ENCODE measurements at places on chromosomes 6 and 20. TPM values are rescaled to one million over a fixed set of nuclear protein-coding genes. Genes with fewer than 3 reads are reported as not detected.

BTBD3 gene
- 31.9 TPM for total RNA-seq

LRRC1 gene
- 2.6 TPM for total RNA-seq

GRM4 gene
- total RNA-seq = not detected

GJA10 gene
- total RNA-seq = not detected

FAXC gene
- not detected for total RNA-seq

HLA-DRB5 gene
- 67.8 TPM for total RNA-seq

NKAIN2 gene
- 0.33 TPM for total RNA-seq

HSPA12B gene
- 13.9 TPM for total RNA-seq

C6orf52 gene
- not detected for total RNA-seq

DNA sequence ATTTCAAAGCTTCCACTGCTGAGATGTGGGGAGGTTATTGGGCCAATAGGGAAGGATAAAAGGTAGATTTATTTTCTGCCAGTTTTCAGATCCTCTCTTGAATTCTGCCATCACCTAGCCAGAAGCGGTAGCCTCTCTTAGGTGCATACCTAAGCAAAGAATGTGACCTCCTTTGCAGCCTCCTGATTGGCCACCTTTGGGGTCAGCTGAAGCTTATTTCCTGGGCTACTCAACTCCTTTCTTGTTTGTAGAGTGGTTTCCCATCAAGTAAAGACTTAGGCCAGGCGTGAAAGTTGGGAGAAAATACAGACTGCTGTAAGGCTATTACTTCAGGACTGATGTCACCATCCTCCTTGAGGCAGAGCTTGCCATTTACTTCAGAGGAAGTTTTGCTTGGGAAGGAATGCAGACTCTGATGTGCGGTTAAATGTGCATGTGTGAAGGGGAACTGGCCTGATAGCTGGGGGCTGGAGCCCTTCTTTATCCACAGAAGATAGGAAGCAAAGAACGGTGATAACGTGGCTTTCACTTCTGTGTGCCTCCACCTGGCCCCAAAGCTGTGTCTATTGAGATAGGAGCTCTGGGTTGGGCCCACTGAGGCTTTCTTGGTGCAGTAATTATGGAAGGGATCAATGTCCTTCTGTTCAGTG lies 70.1 kb downstream of the TRMT11 start:
- DNase-seq = no peak

DNA sequence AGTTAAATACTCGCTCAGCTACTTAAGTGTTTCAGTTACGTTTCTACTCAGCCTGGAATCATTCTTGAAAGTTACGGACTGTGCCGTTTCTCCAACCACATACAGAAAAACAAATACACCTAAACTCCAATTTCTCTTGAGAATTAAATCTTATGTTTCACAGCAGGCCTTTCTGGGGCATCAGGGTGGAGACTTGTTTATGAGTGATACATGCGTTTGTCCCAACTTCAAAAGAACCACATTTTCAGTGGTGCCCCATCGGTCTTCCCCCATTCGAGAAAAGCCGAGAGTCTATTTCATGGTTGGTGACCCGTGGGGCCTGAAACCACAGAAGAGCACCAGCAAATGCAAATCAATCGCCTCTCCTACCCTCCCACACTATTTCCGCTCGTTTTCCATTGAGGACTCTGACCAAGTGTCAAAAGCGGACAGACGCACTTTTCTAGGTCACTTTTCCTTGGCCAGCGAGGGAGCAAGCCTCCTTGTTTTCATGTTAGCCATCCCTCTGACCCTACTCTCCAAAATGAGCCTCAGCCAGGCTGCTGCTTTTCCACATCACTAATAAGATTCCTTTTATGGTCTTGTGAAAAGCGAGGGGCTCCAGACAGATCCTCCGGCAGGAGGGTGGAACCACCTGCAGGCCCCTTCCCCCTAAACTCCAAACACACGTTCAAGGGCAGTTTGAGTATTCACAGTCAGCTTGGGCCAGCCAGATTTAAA lies 3.1 kb downstream of the JAG1 start:
- DNase-seq = no peak

DNA sequence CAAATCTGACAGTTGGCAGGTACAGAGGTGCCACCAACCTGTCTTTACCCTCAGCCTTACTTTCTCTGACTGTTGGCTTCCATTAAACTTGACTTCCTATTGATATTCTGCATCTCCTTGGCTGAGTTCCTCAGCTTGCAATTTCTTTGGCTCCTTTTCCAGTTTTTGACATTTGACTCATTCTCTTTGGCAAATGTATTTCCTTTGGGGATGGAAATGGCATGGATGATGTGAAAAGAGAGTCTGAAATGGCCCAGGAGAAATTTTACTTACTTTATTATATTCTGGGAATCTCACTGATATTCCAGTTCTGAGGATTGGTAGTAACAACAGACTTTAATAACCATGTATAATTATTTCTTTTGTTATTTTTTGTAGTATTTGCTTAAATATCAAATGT lies 255.2 kb downstream of the CD109 start:
- no peak for DNase-seq

DNA sequence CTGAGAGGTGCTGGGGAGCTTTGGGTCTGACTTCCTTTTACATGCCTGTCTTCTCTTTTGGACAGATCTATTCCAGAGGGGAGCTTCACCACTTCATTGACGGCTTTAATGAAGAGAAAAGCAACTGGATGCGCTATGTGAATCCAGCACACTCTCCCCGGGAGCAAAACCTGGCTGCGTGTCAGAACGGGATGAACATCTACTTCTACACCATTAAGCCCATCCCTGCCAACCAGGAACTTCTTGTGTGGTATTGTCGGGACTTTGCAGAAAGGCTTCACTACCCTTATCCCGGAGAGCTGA lies 13.1 kb downstream of the PRDM1 start:
- DNase-seq = no peak

- DNase-seq = no peak
Measured at GRCh38 chr6:26003102-26003694, 40.6 kb downstream of the TRIM38 start.

DNA sequence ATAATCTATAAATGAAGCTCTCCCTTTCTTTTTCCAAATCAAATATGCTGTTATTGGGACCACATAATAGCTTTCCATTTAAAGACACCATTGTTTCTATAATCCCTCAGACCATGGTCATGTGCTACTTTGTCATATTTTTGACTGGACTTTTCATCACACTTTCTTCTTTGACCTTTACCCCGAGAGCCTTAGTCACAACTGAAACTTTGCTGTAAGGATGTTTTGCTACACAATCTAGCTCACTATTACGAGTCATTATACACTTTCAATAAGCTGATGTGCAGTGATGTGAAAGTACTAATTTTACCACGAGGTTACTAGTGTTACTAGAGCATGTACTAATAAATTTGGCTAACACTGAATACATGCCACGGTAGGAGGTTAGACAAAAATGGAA lies 367.2 kb upstream of the RUNX2 start:
- no peak for DNase-seq

GRCh38 chr20:2327620-2328555 lies 32.1 kb downstream of the TGM3 start:
- no peak for DNase-seq

GRCh38 chr6:139784222-139784769 lies 409.8 kb upstream of the CITED2 start:
- DNase-seq = no peak

DNA sequence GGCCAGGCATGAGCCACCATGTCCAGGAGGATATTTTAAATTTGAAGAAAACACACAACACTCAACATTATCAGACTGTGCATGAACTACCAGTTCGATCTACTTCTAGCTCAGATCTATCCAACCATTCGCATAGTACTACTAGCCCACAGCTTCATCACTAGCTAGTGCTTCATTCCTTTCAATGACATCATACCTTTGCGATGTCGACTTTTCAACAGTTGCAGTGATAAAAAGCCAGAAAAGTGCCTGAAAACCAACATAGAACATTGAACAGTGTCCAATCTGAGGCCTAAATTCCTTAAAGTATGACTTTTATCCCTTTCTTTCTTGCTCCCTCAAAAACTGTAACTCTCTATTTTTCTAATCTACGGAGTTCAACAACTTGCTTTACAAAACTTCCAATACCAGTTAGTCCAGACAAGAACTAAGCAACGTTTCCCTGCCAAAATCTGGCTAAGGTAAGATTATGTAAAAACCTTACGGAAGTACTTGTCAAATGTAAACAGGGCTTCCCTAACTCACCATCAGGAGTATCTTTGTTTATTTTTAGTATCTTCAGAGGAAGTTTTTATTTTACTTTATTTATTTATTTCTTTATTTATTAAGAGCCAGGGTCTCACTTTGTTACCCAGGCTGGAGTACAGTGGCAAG lies 434.0 kb upstream of the JARID2 start:
- no peak for DNase-seq

GRCh38 chr6:44258325-44258863 lies 1.1 kb upstream of the SLC35B2 start:
- no peak for DNase-seq

- no peak for DNase-seq
Measured at GRCh38 chr6:71527886-71528285, 239.3 kb downstream of the OGFRL1 start.

- no peak for DNase-seq
Measured at GRCh38 chr20:61449057-61449609, 197.1 kb downstream of the CDH4 start.

DNA sequence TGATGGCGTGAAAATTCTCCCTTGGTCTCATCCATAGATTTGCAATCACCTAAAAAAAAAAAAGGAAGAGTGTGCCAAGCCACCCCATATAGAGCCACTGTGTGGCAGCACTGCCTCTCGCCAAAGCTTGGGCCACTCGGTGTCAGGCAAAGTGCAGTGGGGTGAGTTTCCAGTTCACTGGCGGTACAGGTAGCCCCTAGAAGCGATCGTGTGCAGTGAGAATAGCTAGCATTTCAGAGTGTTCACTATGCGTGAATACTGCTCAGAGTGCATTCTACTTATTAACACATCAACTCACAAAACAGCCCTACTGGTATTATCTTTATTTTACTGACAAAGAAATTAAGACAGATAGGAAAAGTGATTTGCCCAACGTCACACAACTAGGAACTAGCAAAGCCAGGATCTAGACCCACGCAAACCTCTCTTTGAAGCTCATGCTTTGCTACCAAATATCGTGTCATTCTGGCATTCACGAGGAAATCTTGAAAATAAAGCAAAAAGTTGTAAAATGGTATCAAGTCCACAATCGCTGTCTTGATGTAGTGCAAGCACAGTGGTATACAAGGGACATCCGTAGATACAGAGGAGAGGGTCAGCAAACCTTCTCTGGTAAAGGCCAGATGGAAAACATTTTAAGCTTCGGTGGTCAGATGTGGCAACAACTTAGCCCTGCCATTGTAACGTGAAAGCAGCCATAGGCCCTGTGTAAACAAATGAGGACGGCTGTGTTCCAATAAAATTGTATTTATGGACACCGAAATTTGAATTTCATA lies 10.4 kb upstream of the GCNT2 start:
- peak; percentile 70 for DNase-seq

DNA sequence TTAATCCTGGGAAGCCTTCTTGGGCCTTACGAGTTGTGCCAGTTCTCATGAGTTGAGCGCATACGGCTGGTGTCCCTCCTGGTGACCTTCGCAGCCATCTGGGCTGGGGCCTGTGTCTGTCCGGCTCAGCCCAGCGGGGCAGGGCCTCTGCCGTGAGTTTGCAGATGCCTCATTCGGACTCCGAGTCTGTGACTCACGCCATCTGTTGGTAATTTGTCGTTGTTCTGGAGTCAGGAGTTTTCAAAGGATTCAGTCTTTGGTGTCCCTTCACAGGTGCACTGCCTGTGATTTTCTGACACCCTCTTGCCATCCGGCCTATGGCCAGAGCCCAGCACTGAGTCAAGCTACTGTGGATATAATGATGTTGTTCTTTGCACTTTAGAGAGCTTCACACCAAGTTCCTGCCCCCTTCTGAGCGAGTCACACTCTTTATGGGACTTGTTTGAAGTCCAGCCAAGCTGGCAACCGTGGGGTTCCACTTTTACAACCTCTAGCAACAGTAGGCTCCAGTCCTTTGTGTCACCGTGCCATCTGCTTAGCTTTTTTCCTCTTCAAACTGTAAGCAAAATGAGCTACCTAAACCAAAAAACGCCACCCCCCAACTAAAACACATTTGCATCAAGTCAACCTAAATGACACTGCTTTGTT lies 175.6 kb downstream of the AIG1 start:
- peak; percentile 36 for DNase-seq

DNA sequence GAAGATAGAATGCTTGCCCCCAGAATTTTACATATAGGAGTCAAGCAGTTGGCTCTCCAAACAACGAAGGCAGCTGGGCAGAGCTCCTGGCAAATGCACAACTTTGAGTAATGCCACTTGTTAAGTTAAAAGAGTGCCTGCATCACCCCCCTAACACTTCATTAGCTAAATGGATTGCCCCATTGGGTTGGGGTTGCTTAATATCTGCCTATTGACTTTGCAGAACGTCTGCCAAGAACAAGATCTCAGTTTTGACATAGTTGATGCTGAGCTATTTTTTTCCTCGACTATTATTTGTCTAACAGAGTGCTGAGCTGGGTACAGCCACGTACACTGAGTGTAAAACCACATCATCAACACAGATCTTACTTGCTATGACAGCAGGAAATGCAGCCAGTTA lies 12.1 kb downstream of the ANKRD60 start:
- DNase-seq = no peak

- no peak for DNase-seq
Measured at GRCh38 chr6:81865712-81866111, 113.2 kb upstream of the TENT5A start.

All from heart left ventricle (tissue), 16 donors.